ENCODE measurements at places on chromosomes 5 and 9. TPM values are rescaled to one million over a fixed set of nuclear protein-coding genes. Genes with fewer than 3 reads are reported as not detected.

Gene SLC25A46
- 99.0 TPM for total RNA-seq

Gene FAM169A
- not detected for total RNA-seq

Gene CDKN2B
- total RNA-seq, result 4.5 TPM

Gene IFNA5
- total RNA-seq, result not detected

Gene CAPSL
- total RNA-seq, result not detected

Gene PCDHGA4
- 5.4 TPM for total RNA-seq
